NCI-H1048 (cell line): ENCODE measurements at places on chromosomes 12 and 14.

DNA sequence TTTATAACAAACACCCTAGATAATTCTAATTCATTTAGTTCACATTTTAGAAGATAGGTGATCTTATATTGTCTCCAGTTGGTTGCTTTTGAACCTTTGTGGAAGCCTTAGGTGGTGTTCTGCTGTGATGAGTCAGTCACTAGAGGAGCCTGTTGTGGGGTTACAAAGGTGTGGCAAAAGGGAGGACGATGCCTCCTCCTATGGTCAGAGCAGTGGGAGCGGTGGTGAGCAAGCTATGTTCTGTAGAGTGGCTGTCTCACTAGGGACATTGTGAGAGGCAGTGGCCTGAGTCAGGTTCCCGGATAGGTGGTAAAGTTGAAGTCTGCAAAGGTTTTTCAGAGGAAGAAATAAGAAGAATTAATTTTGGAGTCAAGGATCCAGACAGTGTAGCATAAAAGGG lies 71.6 kb upstream of the USP44 start:
- no peak for DNase-seq

- DNase-seq: no peak
Measured at GRCh38 chr14:103427485-103428443, 42.5 kb downstream of the MARK3 start.

DNA sequence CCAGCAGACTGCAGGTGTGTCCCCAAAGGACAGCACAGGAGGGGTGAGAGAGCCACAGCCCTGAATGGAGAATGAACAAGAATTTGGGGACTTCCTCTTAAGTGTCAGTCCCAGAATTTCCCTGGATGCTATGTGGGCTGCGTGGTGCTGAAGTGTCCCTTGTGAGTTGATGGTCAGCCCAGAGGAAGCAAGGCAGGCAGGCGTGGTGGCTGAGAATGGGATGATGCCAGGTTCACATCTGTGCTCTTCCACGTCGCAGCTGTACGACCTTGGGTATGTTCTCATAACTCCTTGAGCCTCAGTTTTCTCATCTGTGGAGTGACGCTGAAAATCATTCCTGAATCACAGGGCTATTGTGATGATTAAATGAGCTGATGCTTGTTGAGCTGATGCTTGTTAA lies 62.1 kb upstream of the GPATCH2L start:
- DNase-seq: no peak

DNA sequence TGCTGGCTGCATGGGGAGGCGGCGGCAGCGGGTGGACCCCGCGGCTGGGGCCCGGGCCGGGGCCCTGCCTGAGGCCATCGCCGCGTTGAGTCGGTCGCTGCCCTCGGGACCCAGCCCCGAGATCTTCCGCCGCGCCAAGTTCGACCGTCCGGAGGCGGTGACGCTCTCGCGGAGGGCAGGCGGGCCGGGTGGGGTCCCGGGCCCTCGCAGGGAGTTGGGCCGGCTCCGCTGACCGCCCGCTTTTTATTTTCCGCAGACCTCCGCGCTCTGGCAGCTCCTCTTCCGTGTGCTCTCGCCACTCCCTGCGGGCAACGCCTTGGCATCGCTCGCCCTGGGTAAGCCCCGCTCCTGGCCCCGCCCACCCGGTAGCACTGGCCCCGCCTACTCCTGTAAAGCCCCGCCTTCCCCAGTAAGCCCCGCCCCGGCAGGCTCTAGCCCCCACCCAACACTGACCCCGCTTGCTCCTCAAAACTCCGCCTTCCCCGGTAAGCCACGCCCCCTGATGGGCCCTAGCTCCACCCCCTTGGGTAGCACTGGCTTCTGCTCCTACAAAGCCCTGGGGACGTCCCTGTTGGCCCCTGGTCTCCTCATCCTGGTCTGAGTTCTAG lies 424 bp downstream of the TEDC1 start:
- peak; percentile 44 for DNase-seq

DNA sequence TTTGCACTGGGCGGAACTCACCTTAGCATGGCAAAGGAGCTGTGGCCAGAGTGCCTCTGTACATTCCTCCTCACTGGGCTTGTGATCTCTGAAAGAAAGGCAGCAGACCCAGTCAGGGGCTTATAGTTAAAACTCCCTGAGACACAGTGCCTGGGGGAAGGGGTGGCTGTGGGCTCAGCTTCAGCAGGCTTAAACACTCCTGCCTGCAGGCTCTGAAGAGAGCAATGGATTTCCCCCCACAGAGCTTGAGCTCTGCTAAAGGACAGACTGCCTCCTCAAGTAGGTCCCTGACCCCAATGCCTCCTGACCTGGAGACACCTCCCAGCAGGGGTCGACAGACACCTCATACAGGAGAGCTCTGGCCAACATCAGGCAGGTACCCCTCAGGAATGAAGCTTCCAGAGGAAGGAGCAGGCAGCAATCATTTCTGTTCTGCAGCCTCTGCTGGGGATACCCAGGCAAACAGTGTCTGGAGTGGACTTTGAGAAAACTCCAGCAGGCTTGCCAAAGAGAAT lies 327.5 kb upstream of the SLC16A7 start:
- DNase-seq: no peak

GRCh38 chr12:40149673-40150260 lies 43.9 kb upstream of the SLC2A13 start:
- DNase-seq: no peak

DNA sequence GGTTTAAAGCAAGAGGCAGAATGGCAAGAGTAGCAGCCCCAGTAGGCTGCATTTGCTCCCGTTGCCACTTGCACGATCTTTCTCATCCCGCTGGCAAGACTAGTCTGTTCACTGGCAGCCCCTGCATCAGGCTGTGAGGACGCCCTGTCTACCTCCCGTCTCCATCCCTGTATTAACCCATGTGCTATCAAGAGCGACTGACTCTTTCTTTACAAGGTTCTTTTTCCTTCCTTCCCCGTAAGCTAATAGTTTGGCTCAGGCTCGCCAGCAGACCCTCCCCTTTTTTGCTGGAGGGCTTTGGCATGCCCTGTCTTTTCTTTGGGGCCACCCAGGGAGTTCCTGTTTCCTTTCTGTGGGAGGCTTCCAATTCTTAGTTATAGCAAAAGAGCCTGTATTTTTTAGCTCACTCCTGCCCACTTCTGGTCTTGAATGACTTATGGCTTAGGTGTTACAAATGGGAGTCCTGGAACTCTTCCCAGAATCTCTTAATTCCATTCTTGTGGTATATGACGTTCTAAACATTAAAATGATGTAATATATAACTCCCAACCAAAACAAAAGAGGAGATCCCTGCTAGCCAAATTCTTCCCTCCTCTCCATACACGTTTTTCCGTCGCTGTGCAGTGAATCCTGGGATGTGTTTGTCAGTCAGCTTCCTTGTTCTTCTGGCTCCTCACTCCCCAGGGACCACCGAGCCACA lies 149.0 kb downstream of the PRKCH start:
- no peak for DNase-seq

GRCh38 chr14:60561845-60562746 lies 53.1 kb downstream of the SIX6 start:
- DNase-seq: no peak

GRCh38 chr12:51841727-51842126 lies 6.8 kb downstream of the FIGNL2 start:
- DNase-seq: no peak

DNA sequence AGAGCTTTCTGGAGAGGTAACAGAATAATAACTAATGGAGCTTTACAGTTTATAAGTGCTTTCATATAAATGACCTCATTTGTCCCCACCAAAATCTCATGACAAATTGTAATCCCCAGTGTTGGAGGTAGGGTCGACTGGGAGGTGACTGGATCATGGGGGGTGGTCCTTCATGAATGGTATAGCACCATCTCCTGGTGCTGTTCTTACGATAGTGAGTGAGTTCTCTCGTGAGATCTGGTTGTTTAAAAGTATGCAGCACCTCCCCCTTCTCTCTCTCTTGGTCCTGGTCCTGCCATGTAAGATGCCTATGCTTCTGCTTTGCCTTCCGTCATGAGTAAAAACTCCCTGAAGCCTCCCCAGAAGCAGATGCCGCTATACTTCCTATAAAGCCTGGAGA lies 423.3 kb upstream of the GARIN6 start:
- no peak for DNase-seq

DNA sequence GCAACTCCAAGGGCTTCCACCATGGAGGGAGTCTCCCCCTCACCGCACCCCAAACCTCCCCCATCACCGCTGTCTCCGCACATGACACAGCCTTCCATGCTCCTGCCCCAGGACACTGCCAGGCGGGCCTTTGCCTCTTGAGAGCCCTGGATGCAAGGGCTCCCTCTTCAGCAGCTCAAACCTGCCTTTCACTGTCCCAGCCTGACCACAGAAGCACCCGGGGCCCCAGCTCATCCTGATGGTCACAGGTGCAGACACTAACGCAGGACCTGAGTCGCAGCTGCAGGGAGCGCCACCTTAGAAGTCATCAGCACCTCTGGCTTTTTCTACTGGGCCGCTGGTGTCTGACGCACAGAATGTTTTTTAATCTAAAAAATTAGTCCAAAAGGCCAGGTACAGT lies 54.0 kb downstream of the SYNE3 start:
- no peak for DNase-seq

- DNase-seq: no peak
Measured at GRCh38 chr12:97680751-97681150, 218.1 kb downstream of the RMST start.

- DNase-seq: no peak
Measured at GRCh38 chr12:33427071-33427470, 12.5 kb downstream of the SYT10 start.

DNA sequence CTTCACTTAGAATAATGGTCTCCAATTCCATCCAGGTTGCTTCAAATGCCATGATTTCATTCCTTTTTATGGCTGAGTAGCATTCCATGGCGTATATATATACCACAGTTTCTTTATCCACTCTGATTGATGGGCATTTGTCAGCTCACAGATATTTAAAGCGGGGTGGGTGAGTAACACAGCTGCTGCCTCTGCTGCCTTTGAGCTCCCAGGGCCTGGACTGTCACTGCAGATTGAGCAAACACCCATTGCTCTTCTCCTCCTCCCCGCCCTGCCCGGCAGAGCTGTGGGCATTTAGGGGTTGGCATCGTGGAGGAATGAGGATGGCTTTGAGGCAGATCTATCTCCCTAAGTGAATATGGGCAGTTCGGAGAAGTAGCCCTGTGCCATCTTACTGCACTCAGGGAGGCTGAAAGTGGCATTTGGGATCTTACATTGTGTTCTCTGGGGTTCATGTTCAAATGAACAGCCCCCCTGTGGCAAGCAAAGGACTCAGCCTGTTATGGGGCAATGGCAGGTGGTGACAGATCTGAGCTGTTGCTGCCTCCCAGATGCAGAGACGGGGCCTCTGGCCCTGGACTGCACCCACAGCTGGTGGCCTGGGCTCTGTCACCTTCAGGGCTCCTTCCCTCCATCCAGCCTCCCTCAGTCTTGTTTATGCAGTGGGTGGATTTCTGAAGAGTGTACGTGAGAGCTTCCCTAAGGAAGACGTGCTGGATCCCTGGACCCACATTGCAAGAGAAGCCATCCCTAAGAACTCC lies 4.9 kb downstream of the RFLNA start:
- no peak for DNase-seq

DNA sequence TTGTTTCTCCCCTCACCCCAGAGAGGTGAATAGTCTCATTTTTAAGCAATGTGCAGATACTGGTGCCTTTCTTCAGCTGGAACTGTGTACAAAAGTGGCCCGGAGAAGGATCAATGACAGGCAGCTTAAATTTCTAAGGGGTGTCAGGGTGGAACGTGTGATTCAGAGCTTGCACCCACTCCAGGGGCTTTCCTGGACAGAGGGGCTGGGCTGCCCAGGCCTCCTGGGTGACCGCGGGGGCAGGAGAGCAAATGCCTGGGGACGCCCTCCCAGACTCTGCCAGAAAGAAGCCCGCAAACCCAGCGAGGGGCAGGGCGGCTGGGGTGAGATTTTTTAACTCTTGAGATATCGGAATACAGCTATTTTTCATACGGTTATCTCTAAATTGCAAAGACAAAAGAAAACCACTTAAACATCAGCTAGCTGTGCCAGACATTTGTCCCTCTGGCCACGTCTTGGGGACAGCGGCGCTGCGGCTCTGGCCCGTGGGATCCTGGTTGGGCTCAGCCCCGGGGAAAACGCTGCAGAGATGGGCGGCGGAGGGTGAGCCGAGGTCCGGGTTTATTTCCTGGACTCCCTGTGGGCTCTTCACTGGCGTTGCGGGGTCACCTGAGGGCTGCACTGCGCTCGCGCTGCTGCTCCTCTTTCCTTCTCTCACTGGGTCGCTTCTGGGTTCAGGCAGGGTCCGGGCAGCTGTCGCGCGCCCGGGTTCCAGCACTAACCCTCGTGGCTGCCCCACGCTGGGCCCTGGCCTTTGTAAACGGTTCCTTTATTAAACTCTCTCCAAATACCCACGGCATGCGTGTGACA lies 35.8 kb downstream of the NFKBIA start:
- no peak for DNase-seq
